Naive thymus-derived CD4-positive, alpha-beta T cell (primary cell): ENCODE measurements at places on chromosomes 4 and X.

DNA sequence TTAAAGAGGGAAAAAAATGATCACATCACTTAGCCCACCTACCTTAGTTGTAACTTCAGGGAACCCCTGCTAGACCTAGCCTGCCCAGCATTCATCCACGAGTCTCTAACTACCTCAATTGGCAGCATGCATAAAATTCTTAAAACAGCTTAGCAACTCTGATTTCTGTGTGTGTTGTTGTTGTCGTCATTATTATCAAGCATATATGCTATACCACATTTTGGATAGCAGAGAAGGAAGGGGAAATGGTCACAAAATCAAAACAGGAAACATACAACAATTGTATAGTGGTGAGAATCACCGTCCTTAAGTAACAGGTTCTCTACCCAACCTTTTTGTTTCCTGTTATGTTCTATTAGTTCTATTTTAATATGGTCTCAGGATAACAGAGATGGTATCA is 2.7 kb upstream of the ACOT9 start:
- DNase-seq: no peak

- DNase-seq: no peak
Measured at GRCh38 chr4:149345424-149345823, 470.2 kb downstream of the IQCM start.

DNA sequence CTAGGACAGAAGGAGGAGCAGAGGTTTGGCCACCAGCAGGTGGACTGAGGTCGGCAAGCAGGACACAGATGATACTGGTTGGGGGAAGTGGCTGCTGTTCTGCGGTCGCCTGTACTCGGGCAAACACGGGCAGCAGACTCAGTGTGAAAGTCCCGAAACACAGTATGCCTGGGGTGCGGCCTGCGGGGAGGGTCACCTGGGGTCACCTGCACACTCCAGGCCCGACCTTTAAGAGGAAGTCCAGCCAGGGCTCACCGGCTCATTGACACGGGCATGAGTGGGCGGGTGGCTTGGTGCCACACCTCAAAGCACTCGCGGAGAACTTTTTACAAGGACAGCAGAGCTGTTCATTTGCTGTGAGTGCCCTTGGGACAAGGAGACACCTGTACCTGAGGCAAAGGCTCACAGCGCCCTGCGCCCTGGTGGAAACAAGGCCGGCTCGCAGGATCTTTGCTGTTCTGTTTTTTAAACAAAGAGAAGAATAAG is 71.5 kb upstream of the MXD4 start:
- no peak for DNase-seq

DNA sequence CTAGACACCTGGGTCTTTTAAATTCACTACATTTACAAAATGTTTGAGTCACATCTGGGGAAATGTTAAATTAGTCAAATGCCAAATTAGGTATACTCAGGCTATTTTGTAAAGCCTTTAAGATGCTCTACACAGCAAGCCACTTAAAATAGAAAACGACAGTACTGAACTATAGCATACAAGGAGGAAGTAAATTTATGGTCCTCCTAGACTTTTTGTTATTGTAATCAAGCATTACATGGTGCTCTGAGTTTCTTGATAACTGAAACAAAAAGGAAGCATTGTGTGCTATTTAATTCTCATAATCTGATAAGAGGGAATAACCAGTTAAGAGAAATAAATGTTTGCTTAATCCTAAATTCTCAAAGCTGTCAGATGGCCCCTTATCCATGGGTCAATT is 46.2 kb downstream of the SLC9A7 start:
- DNase-seq: no peak

DNA sequence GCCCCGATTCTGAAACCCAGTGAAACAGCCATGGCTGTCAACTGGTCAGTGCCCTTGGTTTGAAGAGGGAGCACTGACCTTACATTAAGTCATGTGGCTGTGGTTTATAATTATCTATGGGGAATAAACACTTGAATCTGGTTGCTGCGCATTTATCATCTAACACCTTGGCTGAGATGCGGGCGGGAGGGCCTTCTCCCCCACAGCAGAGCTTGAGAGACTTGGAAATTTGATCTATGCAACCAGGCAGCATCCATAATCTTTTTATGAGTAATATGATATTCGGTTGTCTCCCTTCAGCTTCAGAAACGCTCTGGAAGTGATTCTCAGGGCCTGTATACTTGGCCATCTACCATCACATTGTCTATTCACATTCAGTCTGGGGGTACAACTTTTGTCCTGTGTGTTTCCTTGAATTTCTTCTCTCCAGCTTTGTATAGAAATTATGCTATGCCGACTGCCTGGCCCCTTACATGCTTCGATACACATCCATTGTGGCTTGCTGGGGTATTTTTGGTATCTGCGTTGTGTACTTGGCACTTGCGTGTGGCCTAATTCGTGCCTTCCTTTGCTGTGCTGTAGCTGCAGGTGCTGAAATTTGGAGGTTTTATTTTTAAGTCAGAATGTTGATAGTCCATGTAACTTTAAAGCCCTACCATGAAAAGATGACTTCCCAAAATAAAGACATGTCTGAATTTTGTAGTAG is 321.6 kb downstream of the ARHGAP10 start:
- DNase-seq: no peak

DNA sequence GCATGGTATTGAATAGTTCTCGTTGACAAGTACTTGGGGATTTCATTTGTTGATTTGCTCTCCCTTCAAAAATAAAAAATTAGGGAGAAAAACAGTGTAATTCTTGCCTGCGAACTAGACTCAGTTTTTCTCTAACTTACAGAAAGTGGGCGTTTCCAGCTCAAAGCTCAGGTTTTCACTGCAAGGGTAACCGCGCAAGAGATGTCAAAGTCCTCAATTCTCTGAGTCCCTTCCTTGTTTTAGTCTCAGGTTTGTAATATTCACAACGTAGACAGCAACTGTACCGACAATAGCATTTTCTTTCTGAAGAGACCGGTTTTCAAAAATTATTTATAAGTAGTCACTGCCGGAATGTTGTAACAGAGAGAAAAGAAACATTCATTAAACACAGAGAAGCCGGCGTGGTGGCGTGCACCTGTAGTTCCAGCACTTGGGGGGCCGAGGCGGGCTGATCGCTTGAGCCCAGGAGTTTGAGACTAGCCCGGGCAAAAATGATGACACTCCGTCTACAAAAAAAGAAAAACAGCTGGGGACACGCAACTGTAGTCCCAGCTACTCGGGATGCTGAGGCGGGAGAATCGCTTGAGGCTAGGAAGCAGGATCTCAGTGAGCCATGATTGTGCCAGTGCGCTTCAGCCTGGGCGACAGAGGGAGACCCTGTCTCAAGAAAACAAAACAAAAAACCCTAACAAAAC is 774 bp downstream of the ZCCHC4 start:
- DNase-seq: no peak

GRCh38 chr4:21366312-21366711 is 582.3 kb downstream of the KCNIP4 start:
- no peak for DNase-seq

- DNase-seq: no peak
Measured at GRCh38 chr4:79574741-79575451, 166.9 kb upstream of the GK2 start.

DNA sequence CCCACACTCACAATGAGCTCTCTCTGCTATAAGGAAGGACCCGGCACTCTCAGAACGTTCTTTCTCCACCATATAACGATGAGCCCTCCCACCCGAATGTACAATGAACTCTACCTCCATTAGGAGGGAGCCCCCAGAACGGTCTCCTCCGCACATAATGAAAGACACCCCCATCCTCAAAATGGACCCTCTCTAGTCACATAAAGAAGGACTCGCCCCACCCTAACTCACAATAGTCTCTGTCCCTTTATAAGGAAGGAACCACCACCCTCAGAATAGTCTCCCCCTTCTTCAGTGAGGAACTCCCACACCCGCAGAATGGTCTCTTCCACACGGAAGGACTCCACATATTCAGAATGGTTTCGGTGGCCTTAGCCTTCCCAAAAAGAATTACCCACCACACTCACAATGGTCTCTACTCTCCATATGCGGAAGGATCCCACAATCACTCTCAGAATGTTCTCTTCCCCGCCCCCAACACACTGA is 477 bp downstream of the SLC35A2 start:
- DNase-seq: no peak

DNA sequence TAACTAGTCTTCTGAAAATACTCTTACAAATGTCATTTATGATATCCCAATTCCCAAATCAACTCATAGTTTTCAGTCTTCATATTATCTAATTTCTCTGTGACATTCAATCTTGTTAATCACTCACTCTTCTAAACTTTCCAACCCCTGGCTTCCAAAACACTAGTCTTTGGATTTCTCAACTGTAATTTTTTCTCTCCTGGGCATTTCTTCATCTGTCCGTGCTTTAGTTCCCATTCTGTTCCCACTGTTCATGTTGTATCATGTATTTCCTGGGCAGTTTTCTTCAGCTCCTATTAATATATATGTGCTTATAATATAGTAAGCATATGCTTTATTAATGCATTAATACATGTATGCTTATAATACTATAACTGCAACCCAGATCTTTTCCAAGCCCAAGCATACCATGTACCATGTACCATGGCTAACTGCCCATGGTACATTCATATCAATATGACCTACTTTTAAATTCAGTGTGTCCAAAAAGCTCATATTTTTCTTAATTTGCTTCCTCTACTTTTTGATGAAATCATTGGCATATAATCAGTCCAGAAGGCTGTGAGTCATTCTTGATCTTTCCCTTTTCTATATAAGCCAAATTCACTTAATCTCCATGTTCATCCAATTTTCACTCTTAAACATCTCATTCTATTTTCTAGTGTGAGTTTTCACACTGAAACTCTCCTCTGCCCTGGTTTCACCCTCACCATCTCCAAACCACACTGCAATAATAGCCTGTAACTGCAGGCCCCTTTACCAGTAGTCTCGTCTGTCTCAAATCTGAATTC is 21.3 kb upstream of the GK2 start:
- DNase-seq: no peak

GRCh38 chr4:142405021-142405694 is 440.9 kb downstream of the INPP4B start:
- DNase-seq: peak; percentile 56

GRCh38 chr4:112230879-112231778 is 458 bp upstream of the AP1AR start:
- DNase-seq: peak; percentile 95

- DNase-seq: no peak
Measured at GRCh38 chr4:8938137-8938536, 66.5 kb upstream of the HMX1 start.

DNA sequence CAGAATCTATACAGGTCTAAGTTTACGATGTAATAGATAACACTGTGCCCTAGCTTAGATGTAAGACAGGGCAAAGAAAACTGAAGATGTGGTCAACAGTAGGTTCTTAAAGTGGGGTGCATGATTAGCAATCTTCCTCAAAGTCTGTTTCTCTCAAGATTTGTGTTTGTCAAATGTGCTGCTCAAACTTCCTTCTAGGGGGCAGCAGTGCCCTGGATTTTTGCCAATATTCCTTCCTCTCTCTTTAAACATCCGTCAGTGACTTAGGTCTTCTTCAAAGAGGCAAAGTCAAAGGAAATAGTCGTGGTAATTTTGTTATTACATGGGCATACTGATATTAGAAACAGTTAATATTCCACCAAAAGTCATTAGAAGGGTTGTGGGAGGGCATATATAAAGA is 4.2 kb upstream of the PDHA2 start:
- DNase-seq: no peak

GRCh38 chr4:56689201-56689969 is 8.3 kb upstream of the HOPX start:
- no peak for DNase-seq

GRCh38 chr4:168637872-168638756 is 141.3 kb downstream of the PALLD start:
- no peak for DNase-seq

DNA sequence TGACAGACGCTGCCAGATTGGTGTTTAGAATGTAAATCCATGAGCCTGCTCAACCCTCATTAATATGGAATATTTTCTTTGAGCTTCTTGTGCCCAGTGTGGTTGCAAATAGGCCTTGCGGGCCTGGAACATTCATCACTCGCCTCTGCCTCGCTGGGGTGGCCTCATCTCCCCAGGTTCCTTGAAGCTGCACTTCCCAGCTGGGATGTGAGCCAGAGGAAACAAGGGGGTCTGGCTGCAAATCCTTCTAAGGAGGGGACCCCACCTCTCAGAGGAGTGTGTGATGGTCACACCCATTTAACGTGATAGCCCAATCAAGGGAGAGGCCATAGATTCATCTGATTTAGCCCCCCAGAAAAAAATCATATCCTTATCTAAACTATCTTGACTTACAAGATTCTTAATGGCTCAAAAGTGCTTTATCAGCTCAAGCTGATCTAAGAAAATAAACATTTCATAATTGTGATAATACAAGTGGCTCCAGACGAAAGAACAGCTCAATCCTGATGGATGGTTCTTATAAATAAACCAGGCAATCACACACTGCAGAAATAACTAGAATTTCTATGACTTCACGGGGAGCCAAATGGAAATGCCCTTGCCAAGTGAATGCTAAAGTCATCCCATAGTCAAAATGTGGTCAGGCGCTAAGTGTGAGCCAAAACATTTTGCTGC is 189.9 kb downstream of the PTTG2 start:
- no peak for DNase-seq

GRCh38 chrX:154368630-154369448 is 5.6 kb downstream of the FLNA start:
- peak; percentile 61 for DNase-seq
